ENCODE measurements at places on chromosomes 2 and 18.
A peak's percentile ranks its signal among the peaks of the same experiment; 100 is the strongest.

GRCh38 chr2:207254591-207255464, 89.1 kb upstream of the KLF7 start:
- peak; percentile 24 for DNase-seq

DNA sequence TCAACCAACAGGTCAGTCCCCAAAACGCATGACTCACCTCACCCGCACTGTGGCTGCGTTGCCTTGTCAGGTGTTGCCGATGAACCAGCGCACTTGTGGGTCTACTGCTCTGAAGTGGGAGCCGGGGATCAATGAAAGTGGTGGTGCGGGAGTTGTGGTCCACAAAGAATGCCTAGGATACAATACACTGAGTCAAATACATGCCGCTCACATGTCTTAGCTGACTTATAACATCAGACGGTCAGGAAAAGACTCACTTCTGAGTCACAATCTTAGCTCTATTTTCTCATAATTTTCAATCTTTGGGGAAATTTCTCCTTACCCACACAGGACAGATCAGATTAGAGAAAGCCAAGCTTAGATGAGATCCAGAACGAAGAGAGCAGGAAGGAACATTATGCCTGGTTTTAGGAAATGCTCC, 107.1 kb upstream of the STK17B start:
- no peak for DNase-seq

DNA sequence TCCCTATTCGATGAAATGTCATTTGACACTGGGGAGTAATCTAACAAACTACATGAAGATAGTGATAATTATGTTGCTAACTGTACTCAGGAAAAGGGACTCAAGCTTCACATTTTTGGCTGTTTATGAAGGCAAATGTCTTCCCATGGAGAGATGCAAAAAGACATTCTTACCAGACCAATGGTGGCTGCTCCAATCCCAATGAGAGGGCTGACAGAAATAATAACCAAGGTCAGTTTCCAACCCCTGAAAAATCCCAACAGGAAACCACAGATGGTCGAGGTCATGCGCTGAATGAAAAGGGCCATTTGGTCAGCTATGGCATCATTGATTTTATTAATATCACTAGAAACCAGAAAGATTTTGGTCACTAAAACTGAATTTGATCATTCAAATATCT, 37.6 kb downstream of the ABCB11 start:
- no peak for DNase-seq

DNA sequence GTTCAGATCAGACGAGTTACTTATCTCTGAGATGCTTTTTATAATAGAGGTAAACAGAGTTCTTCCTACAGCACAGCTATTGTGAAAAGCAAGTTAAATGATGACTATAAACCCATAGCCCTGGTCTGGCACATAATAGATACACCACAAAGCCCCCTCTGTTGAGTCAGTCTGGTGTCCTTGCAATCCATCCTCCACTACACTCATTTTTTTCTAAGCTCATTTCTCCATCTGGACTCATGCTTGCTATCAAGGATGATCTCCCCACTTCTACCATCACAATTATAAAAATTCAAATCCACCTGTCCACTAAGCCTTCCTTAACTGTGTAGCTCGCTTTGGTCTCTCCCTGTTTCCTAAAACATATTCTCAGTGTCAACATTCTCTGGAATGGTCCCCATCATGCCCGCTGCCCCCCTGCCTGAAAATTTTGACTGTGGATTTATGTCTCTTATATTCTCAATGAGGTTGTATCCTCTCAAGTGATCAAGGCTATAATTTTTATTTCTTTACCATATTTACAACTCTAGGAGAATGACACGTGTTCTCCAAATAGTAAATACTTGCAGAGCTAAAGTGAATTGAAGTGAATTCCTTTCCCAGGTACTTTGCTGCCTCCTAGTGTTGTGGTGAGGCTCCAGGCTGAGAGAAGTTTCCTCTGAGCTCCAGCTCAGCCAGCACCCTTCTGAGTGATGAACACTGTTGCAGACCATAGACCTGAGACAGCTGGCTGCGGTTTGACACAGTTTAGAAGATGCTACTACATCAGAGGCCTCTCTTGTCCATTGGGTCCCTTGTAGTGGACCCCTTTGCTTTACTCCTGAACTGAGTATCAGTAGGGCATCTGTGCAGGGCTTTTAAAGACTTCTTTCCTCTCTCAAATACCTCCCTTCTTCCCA, 108.7 kb downstream of the DPP10 start:
- peak; percentile 7 for DNase-seq

GRCh38 chr18:62506495-62507143, 16.2 kb upstream of the ZCCHC2 start:
- DNase-seq: no peak

- no peak for DNase-seq
Observed at GRCh38 chr2:146992057-146992456, 852.8 kb upstream of the ACVR2A start.

DNA sequence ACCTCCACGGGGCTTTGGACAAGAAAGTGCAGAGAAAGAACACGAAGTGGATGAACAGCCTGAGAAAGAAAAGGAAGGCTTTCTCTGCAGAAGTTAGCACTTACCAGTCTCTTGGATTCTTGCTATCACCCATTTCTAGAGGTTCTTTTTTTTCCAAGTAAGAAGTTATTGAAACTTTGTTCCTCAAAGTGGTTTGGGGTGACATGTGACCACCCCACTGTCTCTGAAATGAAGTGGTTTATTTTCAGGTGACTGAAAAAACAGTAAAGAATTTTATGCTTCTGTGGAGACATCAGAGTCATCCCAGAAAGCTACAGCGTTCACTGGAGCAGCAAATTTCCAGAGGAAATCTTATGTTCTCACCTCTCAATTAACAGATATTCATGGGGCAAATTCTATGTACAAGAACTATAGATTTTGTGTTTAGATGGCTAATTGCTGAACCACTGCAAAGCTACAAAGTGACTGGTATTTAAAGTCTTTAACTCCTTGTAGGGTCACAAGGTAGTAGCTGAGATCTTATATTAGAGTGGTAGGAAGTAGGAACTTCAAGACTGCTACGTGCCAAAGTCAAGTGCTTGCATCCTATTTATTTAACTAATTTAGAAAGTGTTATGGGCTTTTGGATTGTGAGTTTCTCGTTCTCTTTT, 267.5 kb downstream of the TGIF1 start:
- no peak for DNase-seq

GRCh38 chr18:77658751-77659448, 409.3 kb downstream of the GALR1 start:
- DNase-seq: no peak
